Activated T-helper 1 cell treated with anti-CD3 and anti-CD28 coated beads, Interleukin-2, amount 50 U/mL, for 16 hours (primary cell): ENCODE measurements at places on chromosomes 4 and X.
A peak's percentile ranks its signal among the peaks of the same experiment; 100 is the strongest.

DNA sequence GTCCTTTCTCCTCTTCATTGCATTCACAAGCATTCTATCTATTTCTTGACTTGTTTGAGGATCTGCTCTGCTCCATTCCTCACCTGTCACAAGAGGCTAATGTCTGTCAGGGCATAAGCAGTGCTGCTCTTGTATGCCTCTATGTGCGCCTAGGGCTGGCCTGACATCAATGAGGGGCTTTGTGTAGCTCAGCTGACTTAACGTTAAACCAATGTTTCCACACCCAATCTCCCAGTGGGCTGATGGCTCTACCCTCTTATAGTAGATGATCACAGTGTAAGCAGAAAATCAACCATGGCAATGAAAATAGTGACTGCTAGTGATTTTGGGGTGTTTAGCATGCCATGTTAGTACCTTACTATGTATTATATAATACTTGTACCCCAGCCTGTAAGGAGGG is 139.0 kb downstream of the UNC5C start:
- DNase-seq: no peak

- DNase-seq: no peak
Measured at GRCh38 chr4:54228961-54229501, at the start of gene PDGFRA. TSS of gene PDGFRA (plus strand) at chr4:54229293. CDS start at chr4:54258769, 29,476 bp downstream.

DNA sequence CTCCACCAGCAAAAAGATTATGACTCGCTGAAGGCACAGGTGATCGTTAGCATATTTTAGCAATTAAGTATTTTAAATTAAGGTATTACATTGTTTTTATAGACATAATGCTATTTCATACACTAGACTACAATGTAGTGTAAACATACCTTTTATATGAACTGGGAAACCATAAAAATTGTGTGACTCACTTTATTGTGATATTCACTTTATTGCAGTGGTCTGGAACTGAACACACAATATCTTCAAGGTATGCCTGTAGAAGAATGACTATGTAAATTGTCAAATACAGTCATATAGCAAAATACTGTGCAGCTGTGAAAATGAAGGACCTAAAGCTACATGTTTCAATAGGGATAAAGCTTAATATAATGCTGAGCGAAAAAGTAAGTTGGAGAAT is 26.6 kb upstream of the MAML3 start:
- DNase-seq: no peak

- DNase-seq: peak; percentile 42
Measured at GRCh38 chr4:2290974-2291704, 29.2 kb upstream of the MXD4 start.

DNA sequence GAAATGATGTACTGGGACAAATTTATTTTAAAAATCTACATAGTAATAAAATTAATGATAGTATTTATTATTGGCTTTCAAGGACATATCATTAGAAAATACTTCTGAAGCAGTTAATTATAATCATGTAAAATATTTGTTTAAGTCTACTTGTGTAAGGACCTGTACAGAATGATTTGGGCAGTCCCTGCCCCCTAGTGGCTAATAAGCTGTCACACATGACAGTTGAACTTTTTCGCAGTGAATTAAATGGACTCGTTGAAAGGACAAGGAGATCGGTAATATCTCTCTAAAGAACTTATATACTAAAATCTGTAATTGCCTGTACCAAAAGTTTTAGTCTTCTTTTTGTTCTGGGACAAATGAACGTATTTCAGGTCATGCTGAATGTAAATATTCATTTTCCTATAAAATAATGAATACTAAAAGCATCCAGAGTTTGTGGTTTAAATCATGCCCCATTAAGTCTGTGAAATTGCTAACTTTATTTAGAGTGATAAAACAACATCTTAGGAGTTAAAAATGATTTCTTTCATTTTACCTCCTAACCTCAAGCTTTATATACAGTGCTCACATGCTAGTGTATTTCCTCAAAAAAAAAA is 13.6 kb downstream of the EXOC1 start:
- no peak for DNase-seq

DNA sequence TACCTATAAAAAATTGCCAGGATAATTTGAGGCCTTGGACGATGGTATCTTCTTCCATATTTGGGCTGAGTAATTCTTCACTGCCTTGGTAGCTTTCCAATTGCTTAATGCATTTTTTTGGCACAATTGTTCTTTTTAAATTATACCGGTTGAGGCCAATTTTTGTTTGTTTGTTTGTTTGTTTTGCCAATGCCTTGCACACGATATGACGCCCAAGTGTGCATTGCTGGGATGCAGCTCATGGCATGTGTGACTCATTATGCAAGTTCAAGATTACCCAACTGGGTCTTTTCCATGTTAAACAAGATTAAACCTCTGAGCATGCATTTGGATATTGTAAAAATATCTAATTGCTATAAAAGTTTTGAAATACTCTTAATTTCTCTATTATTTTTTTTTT is 71.1 kb upstream of the KCNIP4 start:
- DNase-seq: no peak

DNA sequence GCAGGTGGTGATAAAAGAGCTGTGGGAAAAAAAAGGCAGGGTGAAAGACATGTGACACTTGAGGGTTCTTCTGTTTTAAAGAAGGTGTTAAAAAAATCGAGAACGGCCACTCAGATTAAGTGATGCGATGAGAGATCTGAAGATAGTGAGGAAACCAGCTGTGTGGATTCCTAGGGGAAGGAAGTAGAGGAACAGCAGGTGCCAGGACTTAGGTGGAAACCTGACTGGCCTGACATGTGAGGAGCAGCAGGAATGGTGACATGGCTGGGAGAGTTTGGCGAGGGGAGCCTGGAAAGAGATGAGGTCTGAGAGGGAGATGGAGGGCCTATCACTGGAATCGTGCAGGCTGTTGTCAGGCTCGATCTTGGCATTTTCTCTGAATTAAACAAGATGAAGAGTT is 55.5 kb downstream of the BMPR1B start:
- no peak for DNase-seq

GRCh38 chrX:40468033-40468846 is 112.5 kb upstream of the ATP6AP2 start:
- DNase-seq: no peak

DNA sequence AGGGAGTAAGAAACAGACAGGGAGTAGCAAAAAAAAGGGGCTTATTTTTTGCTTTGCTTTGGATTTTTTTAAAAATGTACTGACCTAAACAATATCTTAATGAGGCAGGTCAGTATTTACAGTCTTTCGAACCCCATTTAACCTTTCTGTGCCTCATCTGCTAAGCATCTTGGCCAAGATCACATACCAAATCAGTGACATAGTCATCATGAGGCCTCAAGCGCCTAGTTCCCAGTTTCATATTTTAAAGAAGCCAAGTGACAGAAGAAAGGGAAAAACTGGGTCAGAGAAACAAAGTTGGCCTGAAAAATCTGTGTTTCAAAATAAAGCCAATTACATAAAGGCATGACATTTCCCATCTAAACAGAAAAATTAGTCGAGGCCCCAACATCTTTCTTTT is 94.6 kb upstream of the WDR44 start:
- DNase-seq: no peak

DNA sequence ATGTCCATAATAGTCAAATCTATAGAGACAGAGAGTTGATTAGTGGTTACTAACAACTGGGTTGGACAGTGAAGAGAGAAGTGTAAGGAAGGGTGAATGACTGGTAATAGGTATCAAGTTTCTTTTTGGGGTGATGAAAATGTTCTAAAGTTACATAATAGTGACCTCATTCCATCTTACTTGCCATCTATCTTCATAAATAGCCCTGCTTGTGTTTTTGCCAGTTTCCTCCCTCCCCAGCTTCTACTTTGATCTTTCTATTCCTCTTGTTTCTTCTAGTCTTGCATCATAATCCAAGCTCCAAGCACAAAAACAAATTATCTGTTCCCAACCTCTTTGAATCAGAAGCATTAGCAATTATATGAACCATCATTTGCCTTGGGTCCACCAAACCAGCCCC is 40.2 kb upstream of the TET2 start:
- no peak for DNase-seq

- DNase-seq: no peak
Measured at GRCh38 chr4:112206431-112206830, 25.2 kb upstream of the AP1AR start.

- DNase-seq: no peak
Measured at GRCh38 chrX:7606039-7606652, 236.8 kb upstream of the VCX start.
